ENCODE measurements at places on chromosomes 1 and 21.

DNA sequence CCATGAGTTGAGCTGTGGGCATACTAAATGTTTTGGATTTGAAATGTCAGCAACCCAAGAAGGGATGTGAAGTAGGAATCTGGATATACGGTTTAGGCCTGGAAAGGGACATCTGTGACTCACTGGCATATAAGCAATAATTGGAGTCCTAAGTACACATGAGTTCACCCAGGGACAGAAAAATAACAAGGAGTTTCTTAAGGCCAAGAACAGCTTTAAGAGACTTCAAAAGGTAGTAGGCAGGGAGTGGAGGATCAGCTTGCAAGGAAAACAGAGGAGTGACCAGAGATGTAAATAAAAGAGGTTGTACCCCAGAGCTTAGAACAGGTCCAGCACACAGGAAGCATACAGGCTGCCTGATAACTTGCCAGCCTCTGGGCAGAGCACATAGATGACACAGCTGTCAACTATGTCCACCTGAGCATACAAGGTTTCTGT lies 28.1 kb downstream of the TMEM50B start:
- no peak for DNase-seq

GRCh38 chr1:88998716-88999115 lies 6.3 kb upstream of the KYAT3 start:
- DNase-seq: no peak

- DNase-seq: no peak
Measured at GRCh38 chr1:195898924-195899323, 709.3 kb downstream of the KCNT2 start.

DNA sequence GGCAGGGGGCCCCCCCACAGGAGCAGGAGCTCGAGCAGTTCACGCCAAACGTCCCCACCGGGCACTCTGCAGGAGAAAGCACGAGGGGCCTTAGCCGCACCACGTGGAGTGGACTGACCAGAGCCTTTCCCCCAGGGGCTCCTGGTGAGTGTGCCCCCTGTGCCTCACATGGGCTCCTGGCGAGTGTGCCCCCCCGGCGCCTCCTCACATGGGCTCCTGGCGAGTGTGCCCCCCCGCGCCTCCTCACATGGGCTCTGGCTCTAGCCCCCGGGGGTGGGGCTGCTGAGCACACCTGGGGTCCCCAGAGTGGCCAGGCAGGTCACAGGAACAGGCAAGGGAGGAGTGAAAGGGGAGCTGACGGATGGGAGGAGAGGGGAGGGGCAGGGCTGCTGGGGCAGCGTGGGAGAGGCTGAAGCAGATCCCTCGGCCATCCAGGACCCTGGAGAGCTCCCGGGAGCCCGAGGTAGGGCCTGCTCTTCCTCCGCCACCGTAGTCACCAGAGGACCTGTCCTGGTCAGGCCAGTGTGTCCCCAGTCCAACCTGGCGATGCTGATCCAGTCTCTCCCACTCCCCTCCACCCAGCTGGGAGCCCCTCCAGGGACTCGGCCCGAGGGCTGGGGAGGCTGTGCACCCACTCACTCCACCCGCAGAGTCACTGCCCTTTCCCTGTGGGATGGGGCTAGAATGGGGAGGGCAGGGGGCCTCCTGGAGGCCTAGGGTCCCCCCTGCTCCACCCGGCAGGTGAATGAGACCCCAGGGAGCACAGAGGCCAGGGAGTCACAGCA lies 47.6 kb downstream of the ARHGEF16 start:
- no peak for DNase-seq

DNA sequence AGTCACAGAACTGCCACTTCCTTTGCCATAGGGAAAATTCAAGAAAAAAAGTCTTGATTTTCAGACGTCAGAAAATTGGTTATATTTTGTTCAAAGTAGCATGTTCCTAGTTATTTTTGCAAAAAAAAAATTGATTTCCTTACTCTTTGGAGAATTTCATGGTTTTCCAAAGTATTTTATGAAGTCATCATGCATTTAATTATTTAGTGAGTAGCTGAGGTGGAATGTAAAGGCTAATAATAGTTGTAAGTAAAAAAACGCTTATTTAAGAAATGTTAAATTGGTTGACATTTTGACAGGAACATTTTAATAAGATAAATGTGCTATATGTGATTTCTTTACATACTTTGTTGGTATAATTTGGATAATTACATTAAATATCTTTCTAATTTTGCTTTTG lies 20.8 kb downstream of the TSEN15 start:
- no peak for DNase-seq

DNA sequence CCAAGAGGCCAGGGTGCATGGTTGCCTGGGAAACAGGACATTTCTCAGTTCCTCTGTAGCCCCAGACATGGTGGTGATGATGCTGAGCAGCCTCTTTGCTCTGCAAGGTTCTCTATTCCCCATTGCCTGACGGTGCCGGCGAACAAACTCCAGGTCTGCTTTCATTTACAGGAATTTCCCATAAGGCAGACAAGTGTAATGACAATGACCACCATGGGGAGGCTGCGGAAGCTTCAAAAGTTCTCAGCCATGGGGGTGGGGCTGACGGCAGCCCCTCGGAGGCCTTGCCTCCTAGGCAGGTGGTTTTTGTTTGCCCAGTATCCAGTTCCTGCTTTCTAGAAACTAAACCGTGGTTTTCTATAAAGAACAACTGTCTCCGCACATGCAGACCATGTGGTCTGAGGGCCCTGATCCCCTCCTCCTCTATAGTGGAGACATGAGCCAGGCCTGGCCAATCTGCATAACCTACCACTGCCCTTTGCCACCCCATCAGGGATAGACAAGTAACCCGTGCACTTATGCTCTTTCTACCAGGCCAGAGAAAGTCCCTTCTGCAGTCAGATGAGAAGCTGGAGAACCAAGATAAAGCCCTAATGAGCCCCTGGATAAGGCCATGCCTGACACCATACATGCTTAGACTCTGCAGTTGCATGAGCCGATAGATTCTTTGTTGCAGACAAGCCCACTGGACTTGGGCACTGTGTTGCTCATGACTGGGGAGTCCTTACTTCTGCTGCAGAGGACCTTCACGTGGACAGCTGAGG lies 54.1 kb downstream of the LDLRAD2 start:
- DNase-seq: no peak

- no peak for DNase-seq
Measured at GRCh38 chr1:28109639-28110038, 21.2 kb upstream of the EYA3 start.

DNA sequence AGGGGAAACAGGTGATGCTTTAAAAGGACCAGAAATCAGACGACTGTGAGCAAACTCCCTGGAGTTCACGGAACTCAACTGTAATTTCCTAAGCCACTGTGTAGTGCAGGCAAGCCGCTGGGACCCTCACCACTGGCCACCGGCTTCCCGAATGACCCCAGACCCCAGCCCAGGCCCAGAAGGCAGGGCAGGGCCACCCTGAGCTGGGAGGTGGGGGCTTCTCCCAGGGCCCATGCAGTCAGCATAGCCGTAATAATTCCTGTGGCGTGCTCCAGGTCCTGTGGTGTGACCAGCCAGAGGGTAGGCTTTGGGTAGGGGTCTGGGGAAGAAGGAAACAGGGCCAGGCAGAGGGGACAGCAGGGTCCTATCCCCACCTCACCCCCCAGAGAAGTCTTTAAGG lies 3.5 kb upstream of the ARF1 start:
- no peak for DNase-seq

GRCh38 chr1:2345297-2346075 lies 45.9 kb downstream of the MORN1 start:
- no peak for DNase-seq

All from thoracic aorta (tissue), 2 donors.